ENCODE measurements at places on chromosomes 1 and 21. TPM values are rescaled to one million over a fixed set of nuclear protein-coding genes. Genes with fewer than 3 reads are reported as not detected.
A peak's percentile ranks its signal among the peaks of the same experiment; 100 is the strongest.

- no peak for DNase-seq
Observed at GRCh38 chr1:156897078-156897825, 3.7 kb downstream of the PEAR1 start.

- no peak for DNase-seq
Observed at GRCh38 chr1:163162381-163162914, 40.3 kb downstream of the RGS5 start.

DNA sequence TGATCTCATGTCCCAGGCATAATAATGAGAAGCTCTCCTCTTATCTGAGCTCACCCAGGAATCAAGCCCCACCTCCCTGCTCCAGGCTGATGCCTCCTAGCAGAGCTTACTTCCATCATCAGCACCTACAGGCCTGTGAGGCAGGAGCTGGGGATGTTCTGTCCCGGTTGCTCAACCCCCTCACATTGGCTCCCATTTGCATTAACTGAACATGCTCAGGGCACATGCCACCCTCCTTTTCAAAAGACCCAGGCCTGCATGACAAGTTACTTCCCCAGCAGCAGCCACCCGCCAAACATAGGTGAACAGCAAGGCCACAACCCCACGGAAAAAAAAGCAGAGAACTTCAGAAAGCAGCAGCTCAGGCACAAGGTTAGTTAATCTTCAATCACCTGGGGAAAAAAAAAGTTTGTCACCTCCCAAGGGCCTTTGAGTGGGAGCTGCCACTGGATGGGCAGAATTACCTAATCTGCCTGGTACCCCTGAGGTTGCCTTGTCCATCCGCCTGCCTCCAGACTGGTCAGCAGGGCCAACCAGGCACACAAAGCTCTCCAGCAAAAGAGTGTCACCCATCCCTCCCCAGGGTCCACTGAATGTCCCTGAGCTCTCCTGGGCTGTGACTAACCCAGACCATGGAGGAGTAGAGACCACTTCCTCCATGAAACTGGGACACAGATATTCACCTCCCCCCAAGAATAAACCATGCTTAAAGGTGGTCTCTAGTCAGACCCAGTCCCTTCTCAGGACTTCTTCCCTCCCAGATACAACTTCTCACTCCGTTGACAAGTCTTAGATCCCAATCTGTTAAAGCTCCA lies 4.4 kb downstream of the KCNN3 start:
- no peak for DNase-seq

GRCh38 chr21:41833497-41834115 lies 45.5 kb downstream of the PRDM15 start:
- no peak for DNase-seq

DNA sequence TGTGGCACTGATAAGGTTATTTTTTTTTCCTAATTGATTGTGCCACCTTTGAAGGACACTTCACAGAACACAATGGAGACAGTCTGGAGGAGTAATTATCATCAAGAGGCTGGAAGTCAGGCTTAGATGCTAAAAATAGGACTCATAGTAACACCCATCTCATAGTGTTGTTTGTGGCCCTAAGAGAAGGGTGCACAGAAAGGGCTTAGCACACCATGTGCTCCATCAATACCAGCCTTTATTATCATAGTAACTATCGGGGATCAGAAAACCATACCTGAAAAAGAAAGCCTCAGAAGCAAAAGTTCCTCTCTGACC lies 11.9 kb downstream of the NIPAL3 start:
- no peak for DNase-seq

GRCh38 chr1:219298571-219299148 lies 125.0 kb downstream of the LYPLAL1 start:
- no peak for DNase-seq

GRCh38 chr1:168121401-168122011 lies 15.2 kb downstream of the GPR161 start:
- DNase-seq = no peak

GRCh38 chr1:53526451-53527101 lies 67.4 kb downstream of the DMRTB1 start:
- peak; percentile 65 for DNase-seq

DNA sequence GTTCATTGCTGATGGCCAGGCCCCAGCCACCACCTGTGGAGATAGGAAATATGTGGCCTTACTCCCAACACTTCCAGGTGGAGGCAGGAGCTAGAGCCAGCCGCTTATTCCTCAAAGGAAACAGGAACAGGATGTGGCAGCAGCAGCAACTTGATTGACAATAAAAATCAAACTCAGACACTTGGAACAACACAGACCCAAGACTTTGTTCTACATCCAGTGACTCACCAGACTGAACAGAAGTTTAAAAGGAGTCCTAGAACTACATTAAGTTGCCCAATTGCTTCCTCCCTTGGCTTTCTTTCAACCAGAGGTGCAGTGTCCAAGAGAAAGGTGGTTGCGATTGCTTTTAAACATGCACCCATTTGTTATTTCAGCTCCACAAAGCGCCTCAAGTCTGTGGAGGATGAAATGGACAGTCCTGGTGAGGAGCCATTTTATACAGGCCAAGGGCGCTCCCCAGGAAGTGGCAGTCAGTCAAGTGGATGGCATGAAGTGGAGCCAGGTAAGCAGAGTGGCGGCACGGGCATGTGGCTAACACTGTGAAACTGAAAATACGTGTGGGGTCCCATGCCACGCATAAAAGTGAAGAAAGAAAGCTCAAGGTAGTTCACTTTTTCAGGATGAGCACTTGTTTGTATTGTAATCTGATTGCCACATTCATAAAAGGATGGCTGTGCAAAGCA lies 276.6 kb downstream of the NFIA start:
- DNase-seq = no peak

DNA sequence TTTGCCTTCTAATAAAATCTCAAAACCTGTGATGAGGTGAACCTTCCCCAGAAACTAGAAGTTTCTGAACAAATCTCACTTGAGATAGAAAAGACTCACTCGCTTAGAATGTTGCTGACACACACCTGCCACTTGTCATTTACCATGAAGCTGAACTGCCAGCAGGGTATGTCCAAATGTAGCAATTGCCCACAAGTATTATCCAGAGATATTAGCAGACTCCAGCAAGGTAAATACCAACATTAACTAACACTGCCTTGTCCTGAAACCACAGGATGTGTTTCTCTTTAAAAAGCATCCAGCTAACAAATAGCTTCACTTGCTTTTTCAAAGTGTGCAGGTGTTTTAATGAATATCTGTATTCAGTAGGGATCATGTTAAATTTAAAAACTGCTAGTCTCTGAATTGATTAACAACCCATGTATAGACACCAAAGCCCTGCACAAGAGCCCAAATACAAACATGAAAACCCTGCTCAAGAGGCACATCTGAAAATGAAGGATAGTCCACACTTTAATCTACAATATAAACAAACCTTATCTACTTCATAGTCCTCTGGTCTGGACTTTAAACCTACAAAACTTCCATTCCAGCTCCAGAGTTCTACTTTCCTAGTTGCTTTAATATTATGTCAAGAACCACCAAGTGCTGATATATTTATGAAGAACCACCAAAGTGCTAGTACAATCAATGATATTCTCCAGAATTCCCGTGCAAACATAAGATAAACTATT lies 19.3 kb downstream of the KRTAP8-1 start:
- no peak for DNase-seq

GRCh38 chr1:83796409-83796808 lies 202.5 kb downstream of the TTLL7 start:
- no peak for DNase-seq

DNA sequence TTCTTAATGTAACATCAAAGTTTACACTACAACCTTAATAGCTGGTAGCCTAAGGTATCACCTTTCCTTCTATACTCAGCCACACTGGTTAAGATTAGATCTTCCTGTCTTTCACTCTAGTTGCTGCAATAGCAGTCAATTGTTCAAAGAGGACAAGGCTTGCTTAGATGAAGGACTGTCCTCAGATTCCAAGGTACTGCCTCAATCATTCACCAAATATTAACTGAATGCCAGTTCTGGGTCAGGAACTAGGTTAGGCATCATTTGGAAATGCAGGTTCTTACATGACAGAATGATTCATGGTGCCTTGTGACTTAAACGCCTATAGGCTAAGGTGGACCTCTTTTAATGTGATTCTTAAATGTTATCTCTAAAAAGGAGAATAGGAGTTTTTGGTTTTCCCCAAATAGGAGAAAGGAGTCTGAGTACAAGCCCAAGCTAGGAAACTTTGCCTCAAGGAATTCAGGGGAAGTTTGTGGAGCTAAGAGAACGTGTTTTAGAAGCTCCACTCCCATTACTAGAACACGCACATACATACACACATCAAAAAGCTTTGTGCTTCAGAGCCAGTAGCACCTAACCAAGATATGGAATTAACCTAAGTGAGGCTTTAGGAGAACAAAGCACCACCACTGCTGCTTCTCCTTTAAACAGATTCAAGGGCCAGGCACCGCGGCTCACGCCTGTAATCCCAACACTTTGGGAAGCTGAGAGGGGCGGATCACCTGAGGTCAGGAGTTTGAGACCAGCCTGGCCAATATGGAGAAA lies 8.5 kb upstream of the WDR47 start:
- DNase-seq = peak; percentile 19

- DNase-seq = no peak
Observed at GRCh38 chr1:61269602-61270001, 187.2 kb downstream of the NFIA start.

GRCh38 chr1:85607921-85608265 lies 27.3 kb downstream of the CCN1 start:
- DNase-seq = no peak

DNA sequence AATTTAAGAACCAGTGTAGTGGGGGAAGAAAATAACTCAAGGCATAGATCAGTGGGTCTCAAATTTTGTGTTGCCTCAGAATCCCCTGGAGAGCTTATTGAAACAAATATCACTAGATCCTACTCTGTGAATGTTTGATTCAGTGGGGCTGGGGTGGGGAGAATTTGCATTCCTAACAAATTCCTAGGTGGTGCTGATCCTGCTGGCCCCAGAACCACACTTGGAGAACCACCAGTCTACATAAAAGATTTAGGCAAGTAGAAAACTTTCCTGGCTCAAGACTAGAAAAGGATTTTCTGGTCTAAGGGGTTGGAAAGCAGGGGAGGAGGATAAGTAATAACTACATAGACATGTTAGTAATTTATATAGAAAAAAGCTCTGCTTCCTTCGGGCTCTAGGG lies 34.1 kb upstream of the C1orf21 start:
- no peak for DNase-seq

DNA sequence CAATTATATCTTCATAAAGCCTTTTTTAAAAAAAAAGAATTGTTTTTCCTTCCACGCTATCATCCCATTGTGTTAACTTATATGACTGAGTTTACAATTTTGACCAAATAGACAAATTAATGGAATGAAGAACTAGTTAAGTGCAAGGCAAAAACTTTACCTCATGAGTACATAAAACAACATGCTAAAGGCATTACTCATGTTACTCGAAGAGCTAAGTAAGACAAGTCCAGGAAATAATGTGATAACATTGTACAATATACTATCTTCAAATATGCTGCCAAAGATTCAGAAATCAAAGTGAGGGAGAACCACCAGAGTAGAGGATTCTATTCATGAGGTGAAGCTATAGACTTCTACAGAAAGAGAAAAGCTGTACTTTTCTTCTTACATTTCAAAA lies 24.2 kb upstream of the DYNLT5 start:
- no peak for DNase-seq

GRCh38 chr1:55400508-55400907 lies 185.3 kb upstream of the USP24 start:
- DNase-seq = no peak

GRCh38 chr1:28032281-28032680 lies 56.1 kb downstream of the EYA3 start:
- no peak for DNase-seq

GRCh38 chr1:155967341-155968050 lies 10.9 kb downstream of the ARHGEF2 start:
- DNase-seq = no peak

DNA sequence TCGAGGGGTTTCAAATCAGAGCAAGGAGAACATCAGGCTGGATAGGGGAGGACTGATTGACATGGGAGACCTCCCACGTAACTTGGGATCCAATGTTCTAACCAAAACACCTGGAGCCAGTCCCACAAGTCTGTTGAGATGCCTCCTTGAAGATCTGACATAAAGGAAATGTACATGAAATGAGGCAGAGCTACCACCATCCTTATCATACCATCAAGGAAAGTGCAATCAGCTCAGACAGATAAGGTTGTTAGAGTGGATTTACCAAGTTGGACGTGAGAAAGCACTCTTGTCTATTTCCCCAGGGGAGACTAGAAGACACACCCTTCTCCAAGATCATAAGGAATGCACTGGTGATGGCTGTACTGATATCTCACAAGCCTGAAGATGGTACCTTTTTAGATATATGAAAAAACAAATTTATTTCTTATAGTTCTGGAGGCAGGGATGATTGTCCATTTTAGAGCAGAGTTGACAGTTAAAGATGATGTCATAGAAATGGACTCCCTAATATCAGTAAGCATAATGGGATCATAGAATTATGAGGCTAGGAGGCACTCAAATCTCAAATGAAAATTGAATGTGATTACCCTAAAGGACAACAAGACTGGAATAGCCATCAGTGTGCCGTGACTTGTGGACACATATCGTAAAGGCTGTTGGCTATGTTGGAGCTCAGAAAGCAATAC lies 129.1 kb upstream of the RAB4A start:
- no peak for DNase-seq

- no peak for DNase-seq
Observed at GRCh38 chr1:78038071-78038470, 7.7 kb upstream of the GIPC2 start.

DNA sequence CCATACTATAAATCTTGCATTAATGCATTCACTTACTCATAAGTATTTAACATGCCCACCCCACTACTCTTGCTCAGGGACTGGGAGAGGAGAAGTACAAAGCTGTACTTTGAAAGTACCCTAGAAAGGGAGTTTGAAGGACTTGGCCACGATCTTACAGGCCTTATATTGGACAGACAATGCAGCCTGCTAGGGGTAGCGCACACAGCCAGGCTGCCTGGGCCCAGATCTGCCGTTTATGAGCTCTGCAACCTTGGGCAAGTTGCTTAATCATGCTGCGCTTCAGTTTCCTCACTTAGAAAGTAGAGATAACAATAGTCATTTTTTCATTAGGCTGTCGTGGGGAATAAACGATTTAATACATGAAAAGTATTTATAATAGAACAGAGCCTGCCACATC lies 110.1 kb downstream of the CDC7 start:
- DNase-seq = no peak

DNA sequence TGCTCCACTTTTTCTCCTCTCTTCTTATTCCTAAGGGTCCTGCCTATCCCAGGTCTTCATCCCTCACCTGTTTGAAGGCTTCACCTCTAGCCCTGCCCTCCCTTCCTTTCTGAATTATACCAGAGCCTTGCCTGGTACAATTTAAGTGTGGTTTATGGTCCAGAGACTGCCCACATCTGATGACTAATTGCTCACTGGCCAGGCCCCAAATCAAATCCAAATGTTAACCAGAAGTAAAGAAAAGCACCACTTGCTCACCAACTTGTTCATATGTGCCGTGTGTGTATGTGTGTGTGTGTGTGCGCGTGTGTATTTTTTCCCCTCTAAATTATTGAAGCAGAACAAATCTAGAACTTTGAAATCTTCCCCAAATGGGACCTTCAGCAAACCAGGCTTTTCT lies 26.4 kb downstream of the MYOM3 start:
- no peak for DNase-seq

The PGLYRP3 gene
- polyA plus RNA-seq = not detected

The AGMAT gene
- polyA plus RNA-seq = 35.9 TPM

The TMCO4 gene
- polyA plus RNA-seq = 21.3 TPM

The INKA2 gene
- 2.7 TPM for polyA plus RNA-seq

The PADI1 gene
- 0.06 TPM for polyA plus RNA-seq

The SLX9 gene
- polyA plus RNA-seq = 17.9 TPM

Data from renal pelvis (tissue), 12 donors.